ENCODE measurements at places on chromosomes 2 and 18. TPM values are rescaled to one million over a fixed set of nuclear protein-coding genes. Genes with fewer than 3 reads are reported as not detected.

ATP5F1A gene
- 938 TPM for polyA plus RNA-seq

CSRNP3 gene
- 27.2 TPM for polyA plus RNA-seq

IL36B gene
- not detected for polyA plus RNA-seq

RSAD2 gene
- not detected for polyA plus RNA-seq

SCYGR7 gene
- polyA plus RNA-seq, result not detected

IL18RAP gene
- not detected for polyA plus RNA-seq

STAT4 gene
- polyA plus RNA-seq, result 31.0 TPM

C2orf15 gene
- polyA plus RNA-seq, result 4.8 TPM

KCNF1 gene
- polyA plus RNA-seq, result 3.4 TPM
